ENCODE measurements at places on chromosomes 4 and X.

- no peak for DNase-seq
Measured at GRCh38 chrX:49019599-49020249, 17.7 kb upstream of the GRIPAP1 start.

GRCh38 chrX:75230296-75230695 lies 43.6 kb upstream of the UPRT start:
- no peak for DNase-seq

GRCh38 chr4:41678086-41678816 lies 70.3 kb downstream of the PHOX2B start:
- DNase-seq = no peak

DNA sequence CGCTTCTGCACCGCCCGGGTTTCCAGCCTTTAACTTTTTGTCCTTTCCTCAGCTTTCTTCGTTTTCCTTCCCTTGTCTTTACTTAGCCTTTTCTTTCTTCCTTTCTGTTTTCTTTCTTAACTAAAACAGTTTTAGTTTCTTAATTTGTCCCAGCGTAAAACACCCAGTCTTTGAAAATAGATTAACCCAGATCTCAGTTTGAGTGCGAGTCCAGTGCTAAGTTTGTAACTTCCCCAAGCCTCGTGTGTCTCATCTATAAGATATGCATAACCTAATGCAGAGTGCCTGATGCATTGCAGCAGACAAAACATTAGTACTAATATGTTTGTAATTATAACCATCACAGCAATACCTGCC lies 460 bp upstream of the GEMIN8 start:
- DNase-seq = no peak

GRCh38 chr4:94395562-94395961 lies 52.9 kb upstream of the HPGDS start:
- no peak for DNase-seq

DNA sequence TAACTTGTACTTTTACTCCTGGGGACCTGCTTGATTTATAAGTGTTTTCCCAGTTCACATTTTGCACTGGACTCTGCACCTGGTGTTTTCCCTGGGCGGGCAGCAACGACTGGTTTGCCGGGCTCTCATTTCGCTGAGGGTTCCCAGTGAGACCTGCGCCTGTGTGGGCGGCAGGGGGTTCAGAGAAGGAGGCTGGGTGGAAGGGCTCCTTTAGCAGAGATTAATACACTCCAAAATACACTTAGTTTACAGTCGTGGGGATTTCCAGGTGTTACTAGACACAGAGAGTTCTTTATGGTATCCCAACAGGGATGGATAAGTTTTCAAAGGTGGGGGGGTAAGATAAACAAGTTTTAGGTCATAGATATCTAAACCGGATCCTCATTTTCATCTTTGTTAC lies 53.0 kb upstream of the SHISA3 start:
- DNase-seq = no peak

DNA sequence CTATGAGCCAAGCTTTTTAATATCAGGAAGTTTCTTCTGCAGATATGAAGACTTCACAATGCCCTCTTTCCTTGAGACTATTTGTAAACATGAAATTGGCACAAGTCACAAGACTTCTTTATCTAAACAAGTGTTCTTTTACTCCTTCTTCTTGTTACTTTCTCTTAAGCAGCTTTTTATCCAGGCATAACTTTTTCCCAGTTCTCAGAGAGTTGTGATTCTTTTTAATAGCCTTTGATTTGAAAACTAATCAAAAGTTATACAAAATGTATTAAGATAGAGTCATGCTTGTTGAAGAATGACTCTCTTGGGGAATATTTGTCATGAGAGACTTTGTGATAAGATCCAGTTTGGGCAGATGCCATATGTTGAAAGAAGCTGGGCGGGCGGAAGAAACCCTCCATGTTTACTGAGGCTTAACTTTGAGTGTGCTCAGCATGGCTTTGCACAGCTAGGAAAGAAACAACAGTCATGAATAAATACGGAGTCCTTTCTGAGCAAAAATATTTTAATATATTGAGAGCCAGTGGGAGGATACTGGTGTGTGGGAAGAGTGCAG lies 39.3 kb downstream of the SYTL5 start:
- no peak for DNase-seq

GRCh38 chr4:76061982-76062381 lies 12.5 kb upstream of the ART3 start:
- DNase-seq = no peak

GRCh38 chrX:74523870-74524735 lies 90.3 kb downstream of the RLIM start:
- no peak for DNase-seq

DNA sequence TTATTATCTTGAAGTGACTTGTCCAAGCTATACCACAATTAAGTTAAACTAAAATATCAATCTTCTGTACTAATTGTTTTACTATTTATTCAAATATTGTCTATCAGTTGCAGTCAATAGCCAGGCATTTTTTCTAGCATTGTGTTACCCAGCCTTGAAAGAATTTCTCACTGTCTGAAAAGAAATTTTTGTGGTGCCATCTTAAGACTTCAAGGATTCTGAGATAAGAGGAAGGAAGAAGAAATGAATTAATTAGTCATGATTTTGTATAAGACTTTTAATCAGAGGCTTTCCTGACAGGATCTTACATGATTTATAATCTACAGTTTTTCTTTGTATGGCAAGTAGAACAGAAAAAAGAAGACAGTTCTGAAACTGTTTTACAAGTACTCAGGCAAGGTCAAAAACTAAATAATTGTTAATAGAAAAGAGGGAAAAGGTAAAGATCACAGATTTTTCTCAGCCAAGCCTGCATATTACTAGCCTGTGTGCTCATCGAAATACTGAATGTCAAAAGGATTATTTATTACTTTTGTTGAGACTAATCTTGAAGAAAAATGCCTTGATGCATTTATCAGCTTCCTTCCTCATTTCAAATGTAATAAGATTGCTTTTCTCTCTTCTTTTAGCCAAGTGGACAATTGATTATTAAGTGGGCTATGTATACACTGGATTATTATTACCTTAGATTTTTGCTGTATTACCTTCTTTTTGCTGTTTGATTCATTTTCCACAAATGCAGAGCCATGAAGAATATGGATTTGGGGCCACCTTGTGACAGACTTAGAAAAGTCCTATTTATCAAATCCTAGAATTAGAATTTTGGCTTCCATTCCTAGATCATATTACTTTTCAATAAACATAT lies 53.8 kb downstream of the CXCL1 start:
- no peak for DNase-seq

DNA sequence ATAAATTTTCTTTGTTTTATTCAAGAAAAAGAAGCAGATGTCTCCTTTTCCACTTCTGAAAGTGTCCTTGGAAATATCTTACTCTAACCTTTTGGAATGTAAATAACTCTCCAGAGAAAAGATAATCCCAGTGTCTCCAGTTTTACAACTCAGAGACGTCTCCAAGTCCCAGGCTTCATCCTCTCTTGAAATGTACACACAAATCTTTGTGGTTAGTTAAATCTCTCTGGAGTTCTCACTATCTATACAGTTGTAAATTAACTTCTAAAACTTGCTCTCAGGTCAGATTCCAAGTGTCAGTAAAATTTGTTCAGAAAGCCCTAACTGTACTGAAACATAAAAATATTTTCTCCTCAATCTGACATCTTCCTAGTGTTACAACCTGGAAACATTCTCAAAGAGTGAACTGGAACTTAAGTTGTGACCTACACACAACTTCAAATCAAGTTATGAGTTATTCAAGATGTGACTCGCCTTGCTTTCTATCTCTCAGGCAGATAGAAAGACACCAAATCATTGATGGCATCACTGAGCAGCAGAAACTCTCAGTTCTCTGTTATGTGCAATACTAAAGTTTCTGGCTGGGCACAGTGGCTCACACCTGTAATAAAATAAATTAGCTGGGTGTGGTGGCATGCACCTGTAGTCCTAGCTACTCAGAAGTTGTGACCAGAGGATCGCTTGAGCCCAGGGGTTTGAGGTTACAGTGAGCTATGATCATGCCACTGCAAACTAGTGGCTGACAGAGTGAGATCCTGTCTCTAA lies 284.2 kb downstream of the RCHY1 start:
- DNase-seq = no peak

DNA sequence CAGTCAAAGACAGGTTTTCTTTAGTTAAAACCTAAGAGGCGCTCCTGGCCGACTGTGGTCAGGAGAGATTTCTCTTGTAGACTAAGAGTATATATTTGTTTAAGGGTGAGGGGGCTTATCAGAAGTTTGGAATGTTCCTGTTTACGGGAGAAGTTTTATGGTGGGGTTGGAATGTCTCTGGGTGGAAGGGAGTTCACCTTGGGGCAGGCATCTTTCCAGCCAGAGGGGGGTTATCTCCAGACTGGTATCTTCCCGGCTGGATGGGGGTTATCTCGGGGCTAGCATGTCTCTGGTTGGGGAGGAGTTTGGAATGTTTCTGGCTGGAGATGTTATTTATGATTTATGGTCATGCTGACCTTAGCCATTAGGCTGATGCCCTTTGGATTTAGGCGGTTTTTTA lies 116.0 kb downstream of the COX7B2 start:
- DNase-seq = no peak

GRCh38 chr4:105281124-105281415 lies 134.4 kb downstream of the TET2 start:
- no peak for DNase-seq

DNA sequence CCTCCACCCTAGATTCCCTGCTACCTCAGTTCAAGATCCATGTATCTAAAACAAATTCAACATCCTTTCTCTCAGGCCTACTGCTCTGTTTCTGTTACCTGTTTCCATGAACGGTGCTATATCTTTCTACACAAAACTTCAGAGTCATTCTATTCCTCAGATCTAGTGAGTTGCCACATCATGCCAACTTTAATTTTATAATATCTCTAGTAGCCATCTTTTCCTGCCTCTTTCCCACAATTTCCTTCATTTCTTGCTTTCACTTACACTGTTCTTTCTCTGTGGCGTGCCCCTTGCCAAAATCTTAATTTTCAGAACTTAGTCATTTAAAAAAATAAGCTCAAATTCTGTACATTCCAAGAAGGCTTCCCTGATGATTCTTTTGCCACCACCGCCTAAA lies 15.2 kb downstream of the GUCY1A1 start:
- DNase-seq = no peak

DNA sequence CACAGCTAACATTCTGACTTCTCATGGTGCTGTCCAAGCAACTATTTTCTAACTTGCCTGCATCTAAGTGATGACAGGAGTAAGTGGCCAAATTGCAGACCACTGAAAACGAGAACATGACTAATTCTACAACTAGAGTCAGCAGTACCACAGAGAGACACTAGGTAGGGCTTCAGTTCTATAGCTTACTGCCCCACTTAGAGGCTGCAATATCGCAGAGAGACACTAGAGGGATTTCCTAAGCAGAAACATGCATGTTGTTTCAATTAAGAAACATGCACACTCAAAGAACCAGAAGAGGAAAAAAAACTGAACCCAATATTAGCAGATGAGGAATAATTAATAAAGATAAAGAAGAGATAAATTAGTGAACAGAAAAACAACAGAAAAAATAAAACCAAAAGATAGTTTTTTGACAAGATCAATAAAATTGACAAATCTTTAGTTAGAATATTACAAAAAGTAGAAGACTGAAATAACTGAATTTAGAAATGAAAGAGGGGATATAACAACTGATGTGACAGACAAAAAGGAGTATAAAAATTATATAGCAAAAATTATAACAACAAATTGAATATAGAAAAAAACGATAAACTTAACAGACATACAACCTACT lies 100.8 kb downstream of the SPIN4 start:
- DNase-seq = peak; percentile 41

GRCh38 chr4:86775061-86775460 lies 74.1 kb downstream of the SLC10A6 start:
- DNase-seq = no peak

DNA sequence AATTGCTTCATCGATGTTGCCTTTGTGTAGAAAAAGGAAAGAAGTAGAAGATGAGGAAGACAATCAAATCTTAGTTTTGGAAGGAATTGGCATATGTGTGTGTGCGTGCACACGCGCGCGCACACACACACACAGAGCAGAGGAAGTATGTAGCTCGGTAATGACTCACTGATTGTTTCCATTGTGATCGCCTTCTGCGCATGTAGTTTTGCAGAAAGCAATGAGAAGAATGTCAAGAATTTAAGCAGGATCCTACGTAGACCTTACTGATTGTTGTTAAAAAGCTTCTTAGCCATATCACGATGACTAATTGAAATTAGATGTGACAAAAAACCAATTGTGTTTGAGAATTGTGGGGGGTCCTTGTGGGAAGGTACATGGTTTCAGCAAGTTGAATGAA lies 12.8 kb upstream of the LIMCH1 start:
- no peak for DNase-seq

DNA sequence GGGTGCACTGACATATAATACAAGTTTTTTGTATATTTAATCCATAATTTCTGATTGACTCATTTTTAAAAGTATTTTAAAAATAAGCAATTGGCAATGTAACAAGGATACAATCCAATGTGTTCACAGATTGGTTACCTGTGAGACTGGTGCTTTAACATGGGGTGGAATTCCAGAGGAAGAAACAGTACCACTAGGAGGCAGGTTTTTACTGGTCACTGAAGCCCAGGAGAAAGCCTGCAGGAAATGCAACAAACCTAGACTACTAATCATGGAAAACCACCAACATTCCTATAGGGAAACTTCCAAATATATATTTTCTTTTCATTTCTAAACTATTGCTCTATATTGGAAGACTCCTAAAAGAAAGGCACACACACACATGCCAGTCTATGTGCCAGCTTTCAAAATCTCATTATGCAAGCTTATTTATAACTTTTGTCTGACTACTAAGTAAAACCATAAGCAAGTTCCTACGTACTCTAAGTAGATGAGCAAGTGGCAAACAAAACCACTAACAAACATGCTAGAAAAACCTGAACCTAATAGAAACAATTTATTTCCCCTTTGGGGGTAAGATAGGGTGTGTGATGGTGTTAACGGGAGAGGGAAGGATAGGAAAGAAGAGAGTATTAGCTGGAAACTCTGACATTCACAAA lies 19.2 kb downstream of the G3BP2 start:
- DNase-seq = no peak

DNA sequence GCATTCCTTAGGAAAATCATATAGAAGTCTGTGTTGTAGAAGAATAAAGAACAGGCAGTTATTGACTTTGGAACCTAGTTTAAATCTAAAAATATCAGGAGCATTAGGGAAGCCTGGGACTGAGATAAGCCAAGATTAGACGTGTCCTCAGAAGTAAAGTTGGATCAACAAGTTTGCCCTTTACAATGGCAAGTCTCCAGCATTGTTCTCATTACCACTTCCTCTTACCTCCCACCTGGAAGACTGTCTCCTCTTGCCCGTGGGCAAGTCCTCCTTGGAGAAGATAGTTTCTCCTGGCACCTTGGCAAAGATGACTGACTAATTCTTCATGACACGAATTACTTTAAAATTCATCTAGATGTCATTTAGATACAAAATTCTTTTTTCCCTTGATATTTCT lies 37.8 kb downstream of the CNKSR2 start:
- DNase-seq = no peak
